Left renal pelvis (tissue), 4 donors: ENCODE measurements at places on chromosomes 13 and 19. TPM values are rescaled to one million over a fixed set of nuclear protein-coding genes. Genes with fewer than 3 reads are reported as not detected.

DNA sequence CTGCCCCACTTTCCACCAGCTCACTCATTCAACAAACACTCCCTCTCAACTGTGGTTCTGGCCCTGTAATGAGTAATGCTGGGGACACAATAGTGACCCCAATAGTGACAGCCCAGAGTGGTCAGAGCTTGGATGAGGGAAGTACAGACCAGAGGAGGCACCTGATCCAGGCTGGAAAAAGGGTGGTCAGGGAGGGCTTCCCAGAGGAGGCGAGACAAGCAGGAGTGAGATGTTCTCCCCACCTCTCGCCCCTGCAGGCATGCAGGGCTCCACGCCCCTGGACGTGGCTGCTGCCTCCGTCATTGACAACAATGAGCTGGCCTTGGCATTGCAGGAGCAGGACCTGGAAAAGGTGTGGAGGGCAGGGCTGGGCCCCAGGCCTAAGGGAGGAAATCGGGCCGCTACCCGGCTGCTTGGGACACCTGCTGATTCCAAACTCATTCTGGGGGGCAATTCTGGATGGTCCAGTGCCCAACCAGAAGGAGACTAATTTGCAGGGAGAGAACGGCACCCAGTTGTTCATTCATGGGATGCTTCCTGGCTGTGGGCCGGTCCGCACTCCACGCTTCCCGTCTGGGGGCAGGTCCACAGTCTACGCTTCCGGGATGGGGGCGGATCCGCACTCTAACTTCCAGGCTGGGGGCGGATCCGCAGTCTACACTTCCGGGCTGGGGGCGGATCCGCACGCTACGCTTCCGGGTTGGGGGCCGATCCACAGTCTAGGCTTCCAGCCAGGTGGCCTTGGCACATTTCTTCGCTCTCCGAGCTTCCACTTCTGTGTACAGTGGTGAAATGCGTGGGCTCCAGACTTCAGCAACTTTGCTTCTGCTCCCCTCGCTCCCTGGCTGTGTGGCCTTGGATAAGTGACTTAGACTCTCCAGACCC lies 63.4 kb downstream of the RYR1 start:
- no peak for DNase-seq

APOC1 gene
- polyA plus RNA-seq = 25.0 TPM

DNA sequence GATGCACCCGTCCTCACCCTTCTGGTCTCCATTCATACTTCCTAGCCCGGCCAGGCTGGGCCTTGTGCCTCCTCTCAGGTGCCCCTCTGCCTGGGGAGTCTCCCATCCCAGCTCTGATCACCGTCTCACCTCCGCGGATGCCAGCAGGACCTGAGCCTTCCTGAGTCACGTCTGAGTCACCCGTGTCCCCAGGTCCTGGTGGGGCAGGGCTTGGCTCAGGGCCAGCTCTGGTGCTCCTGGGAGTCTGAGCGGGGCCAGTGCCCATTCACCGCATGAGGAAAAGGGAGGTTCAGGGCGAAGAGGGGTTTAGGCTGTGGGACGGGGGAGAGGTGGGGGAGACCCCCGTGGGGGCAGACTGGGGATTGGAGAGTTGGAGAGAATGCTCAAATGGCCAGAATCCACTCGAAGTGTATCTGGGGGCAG lies 593 bp downstream of the ATP8B3 start:
- no peak for DNase-seq

DNA sequence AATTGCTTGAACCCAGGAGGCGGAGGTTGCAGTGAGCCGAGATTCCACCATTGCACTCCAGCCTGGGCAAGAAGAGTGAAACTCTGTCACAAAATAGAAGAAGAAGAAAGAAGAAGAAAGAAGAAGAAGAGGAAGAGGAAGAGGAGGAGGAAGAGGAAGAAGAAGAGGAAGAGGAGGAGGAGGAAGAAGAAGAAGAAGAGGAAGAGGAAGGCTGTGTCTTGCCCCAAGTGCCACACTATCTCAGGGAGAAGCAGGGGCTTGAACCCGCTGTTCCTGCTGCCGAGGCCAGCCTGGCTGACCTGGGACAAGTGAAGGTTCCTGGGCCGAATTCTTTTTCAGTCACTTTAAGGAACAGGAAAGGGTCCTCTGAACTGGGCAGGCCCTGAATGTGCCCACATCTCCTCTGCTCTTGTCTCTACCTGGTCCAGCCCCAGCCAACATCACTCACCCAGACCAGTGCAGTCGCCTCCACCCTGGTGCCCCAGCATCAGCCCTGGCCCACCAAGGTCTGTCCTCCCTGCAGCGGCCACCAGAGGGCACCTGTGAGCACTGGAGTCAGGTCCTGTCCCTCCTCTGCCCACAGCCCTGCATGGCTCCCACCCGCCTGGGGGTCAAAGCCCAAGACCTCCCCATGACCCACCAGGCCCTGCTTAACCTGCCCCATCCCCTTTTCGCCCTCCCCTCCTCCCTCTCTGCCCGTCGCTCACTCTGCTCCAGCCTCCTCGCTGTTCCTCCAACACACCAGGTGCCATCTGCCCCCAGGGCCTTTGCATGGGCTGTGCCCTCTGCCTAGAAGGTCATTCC lies 20.0 kb downstream of the TICAM1 start:
- no peak for DNase-seq

DNA sequence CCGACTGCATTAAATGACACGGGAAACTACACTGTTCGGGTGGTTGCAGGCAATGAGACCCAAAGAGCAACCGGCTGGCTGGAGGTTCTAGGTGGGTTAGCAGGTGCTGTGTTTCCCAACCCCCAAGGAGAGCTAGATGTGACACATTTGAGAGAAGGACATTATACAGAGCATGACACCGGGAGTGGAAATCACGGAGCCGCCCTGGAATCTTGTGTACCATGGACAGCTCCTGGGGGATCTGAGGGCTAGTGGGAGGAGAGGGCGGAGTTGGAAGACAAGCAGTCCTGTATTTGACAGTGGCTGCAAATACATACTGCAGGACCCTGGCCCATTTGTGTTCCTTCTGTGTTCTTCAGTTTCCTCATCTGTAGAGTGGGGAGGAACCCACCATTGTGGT lies 2.3 kb downstream of the CEACAM18 start:
- DNase-seq = peak; percentile 33

GRCh38 chr19:4639531-4640246 lies 373 bp downstream of the TNFAIP8L1 start:
- DNase-seq = no peak

TMEM145 gene
- polyA plus RNA-seq = 2.3 TPM

DNA sequence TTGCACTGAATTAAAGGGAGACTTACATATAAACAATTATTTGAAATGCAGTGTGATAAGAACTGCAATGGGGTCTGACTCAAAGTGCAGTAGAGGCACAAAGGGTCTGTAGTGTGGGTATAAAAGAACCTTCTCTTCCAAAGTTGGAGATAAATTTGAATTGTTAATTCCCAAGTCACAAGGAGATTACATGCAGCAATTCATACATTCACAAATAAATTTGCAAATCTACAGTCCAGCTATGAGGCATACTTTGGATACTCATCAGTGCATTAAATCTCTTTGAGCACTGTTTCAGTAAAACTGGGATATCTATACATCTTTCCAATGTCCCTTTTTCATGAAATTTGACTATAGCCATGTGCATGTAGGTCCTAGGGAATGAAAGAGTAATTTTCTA lies 799.4 kb downstream of the PCDH9 start:
- no peak for DNase-seq

DNA sequence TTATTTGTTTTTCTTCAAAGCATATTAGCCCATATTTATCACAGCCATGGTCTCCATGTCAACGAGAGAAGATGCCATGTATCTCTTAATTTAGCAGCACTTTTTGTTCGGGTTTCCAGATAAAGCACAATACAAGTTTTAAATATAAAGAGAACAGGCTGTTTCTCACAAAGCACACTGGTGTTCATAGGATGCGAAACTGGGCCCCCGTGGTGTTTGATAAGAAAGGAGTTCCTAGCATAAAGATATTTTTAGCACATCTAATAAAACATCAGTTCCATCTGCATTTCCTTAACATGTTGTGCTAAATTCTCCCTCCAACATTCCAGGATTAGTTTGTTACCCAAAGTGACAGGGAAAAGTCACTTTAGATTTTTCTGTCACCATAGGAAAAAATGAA lies 72.4 kb upstream of the EDNRB start:
- DNase-seq = no peak

ZNF439 gene
- 27.4 TPM for polyA plus RNA-seq

ZNF560 gene
- polyA plus RNA-seq = 0.75 TPM

RUBCNL gene
- 2.7 TPM for polyA plus RNA-seq

- no peak for DNase-seq
Measured at GRCh38 chr19:55097864-55098715, 19.3 kb downstream of the PPP1R12C start.

- DNase-seq = no peak
Measured at GRCh38 chr19:14022469-14022868, 5.5 kb upstream of the RLN3 start.

CSNK1G2 gene
- 66.8 TPM for polyA plus RNA-seq

DNA sequence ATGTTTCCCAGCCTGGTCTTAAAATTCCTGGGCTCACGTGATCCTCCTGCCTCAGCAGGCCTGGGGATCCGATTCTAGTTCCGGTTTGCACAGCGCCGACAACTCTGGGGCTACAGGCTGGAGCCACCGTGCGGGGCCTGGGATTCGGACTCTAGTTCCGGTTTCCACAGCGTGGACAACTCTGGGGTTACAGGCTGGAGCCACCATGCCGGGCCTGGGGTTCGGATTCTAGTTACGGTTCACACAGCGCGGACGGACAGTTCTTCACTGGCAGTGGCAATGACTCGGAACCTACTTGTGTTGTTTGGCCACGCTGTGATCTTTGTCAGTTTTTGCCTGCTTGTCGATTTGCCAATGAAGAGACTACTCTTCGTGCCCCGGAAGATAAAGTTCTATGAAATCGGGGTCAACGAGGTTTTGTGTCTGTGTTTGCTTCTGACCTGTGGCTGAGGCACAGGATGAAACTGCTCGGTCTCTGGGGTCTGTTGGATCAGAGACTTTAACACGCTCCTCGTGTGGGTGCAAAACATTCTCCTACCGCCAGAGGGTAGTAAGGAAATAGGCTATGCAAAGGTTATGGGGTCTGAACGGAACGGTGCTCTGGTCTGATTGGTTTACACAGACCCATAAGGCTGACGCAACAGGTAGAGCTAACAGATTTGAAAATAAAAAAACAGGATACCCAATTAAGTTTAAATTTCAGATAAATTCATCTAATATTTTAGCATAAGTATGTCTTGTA lies 12.1 kb upstream of the ZSCAN1 start:
- peak; percentile 68 for DNase-seq

- DNase-seq = no peak
Measured at GRCh38 chr13:23399347-23399746, 34.2 kb downstream of the SACS start.

PLK5 gene
- 0.34 TPM for polyA plus RNA-seq

TEKTIP1 gene
- polyA plus RNA-seq = 7.7 TPM

DNA sequence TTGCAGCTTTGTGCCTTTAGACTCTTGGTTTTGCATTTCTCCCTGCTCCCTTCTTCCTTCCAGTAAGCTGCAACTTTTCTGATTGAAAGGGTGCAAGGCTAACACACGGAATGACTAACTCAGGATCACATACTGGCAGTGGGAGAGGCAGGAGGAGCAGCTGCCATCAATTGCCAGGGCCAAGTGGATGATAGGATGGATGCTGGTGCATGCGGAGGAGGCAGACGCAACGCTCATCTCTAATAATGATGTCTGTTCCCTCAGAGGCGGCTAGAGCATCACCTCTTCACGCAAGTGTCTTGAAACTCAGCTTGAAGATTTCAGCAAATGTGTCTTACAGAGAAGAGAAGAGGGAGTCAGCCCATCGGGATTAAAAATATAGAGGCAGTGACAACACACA lies 49.5 kb upstream of the TPM4 start:
- no peak for DNase-seq

ITGBL1 gene
- 1.0 TPM for polyA plus RNA-seq
